ENCODE measurements at places on chromosomes 2 and 18.

DNA sequence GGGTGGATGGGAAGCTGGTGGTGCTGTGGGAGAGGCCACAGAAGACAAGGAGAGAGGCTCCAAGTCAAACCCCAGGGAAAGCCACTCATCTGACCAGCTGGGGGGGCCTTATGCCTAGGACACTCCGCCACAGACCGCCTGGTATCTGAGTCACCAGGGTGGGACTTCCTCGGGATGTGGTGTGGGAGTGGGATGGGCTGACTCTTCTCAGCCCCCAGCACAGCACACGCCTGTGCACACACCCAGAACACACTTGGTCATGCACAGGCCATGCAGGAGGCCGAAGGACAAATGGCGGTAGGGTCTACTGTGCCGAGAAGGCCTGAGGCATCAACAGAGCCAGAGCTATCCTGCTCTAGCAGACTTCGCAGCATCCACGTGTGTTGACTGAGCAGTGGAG lies 136.4 kb downstream of the INHBB start:
- no peak for DNase-seq

GRCh38 chr2:232884549-232885263 lies 14.6 kb downstream of the SNORC start:
- DNase-seq = no peak

DNA sequence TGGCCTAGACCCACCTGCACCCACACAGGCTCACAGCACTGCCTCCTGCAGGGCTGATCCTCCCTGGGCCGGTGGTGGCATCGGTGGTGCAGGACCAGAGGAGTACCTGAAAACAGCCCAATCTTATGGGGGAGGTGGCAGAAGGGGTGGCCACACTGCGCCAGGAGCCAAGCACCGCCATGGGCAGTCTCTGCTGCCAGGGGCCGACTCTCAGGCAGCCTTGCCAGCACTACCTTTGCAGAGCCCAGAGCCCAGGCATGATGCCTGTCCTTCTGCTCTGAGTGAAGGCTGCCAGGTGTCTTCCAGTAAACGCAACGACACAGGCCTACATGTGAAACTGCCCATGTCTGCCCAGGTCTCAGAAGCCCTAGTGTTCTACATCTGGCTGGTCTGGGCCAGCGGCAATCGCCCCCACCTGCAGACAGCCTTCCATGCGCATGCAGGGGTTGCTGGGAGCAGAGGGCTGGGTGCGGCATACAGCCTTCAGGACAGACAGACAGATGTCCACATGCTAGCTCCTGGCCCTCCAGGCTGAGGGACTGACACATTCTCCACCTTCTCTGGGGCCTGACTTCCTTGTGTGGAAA lies 6.8 kb downstream of the HS6ST1 start:
- no peak for DNase-seq

DNA sequence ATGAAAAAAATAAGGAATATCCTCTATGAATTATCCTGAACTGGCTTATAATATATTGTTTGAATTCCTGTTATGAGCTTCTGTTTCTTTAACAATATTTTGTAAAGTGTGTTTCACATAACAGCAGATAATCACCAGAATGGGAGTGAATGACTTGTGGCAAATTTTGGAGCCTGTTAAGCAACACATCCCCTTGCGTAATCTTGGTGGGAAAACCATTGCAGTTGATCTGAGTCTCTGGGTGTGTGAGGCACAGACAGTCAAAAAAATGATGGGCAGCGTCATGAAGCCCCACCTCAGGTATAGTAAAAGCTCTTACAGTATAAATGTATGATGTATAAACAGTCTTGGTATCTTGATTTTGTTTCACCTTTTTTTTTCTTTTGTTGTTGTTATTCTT lies 5.9 kb downstream of the GEN1 start:
- no peak for DNase-seq

DNA sequence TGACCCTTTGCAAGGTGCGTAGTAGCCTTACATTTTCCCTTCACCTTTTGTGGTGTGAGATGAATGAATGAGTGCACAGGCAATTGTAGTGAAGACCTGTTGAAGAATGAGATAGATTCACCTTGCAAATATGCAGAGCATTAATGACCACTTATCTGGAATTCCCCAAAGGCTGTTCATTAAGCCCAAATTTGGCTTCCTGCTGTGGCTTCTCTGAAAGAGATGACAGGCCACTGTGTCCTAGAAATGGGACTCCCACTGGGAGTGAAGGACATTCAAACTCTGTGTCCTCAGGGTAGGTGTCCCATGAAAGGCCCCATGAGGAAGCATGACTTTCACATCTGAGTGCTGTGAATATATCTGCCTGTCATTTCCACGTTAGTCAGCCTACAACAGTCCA lies 1821.8 kb upstream of the PIK3C3 start:
- DNase-seq = no peak

DNA sequence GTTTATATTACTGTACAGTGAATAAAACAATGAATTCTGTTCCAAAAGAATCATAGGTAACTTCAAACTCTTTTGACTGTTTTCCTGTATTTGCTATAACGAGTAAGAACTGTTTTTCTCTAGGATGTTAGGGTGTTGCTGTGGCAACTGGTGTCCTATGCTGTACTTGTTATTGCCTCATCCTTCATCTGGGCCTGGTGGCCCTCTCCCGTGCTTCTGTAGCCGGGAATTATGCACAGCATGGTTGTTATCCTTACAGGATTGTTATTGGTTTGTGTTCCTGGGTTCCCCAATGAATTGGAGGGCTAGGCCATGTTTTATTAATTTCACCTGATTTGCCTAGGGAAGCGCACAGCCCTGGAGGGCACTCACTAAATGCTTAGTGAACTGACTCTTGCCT lies 279.2 kb downstream of the PTPRM start:
- no peak for DNase-seq

GRCh38 chr2:160974803-160975202 lies 185.4 kb upstream of the TANK start:
- no peak for DNase-seq

DNA sequence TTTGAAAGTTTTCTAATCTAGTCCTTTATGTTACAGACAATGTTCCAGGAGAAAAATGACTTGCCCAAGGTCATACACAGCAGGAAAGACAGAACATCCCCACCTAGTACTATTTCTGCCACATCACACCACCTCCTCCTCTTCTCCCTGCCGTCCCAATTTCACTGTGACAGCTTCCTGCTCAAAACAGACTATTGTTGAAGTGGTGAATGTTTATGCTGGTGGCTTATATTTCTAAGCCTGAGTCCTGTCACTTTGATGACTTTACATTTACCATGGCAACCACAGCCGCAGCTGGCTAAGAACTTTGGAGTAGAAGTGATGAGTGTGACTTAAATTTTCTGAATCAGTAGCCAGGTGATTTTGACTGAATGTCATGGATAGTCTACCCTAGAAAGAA lies 10.0 kb downstream of the GALNT5 start:
- no peak for DNase-seq

GRCh38 chr2:230575642-230576324 lies 136.9 kb upstream of the CAB39 start:
- DNase-seq = peak; percentile 20

DNA sequence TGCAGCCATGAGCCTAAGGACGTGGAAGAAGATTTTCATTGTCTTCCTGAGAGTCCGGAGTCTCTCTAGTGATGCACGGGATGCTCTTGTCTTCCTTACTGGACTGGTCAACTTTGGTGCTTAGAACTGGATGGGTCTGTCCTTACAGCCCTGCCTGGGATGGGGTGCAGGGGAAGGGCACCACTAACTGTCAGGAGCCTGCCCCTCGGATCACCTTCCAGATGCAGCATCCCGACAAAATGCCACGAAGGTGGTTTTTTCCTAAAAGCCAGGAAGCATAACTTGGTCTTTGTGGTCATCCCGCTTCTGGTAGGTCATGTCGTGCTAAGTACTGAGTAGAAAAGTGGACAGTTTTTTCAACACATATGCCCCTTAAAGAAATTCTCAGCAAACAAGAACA lies 207.4 kb upstream of the TWIST2 start:
- DNase-seq = no peak

DNA sequence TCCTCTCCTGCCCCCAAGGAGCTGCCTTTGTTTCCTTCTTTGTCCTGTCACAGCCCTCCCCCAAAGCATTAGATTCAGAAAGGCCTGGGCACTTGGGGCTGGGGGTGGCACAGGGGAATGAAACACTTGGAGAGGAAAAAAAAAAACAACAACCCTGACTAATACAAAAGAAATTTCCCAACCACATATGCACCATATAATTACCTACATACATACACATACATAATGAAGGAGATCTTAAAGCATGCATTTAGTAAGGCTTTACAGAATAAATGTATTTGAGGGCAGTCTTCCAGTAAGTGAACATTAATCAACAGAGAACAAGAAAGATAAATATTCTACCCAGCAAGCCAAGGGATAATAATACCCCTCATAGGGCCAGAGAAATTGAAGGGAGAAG lies 70.0 kb upstream of the PPP1CB start:
- no peak for DNase-seq

GRCh38 chr2:197852108-197852507 lies 47.7 kb downstream of the PLCL1 start:
- no peak for DNase-seq

GRCh38 chr2:27408601-27409320 lies 630 bp downstream of the PPM1G start:
- no peak for DNase-seq

DNA sequence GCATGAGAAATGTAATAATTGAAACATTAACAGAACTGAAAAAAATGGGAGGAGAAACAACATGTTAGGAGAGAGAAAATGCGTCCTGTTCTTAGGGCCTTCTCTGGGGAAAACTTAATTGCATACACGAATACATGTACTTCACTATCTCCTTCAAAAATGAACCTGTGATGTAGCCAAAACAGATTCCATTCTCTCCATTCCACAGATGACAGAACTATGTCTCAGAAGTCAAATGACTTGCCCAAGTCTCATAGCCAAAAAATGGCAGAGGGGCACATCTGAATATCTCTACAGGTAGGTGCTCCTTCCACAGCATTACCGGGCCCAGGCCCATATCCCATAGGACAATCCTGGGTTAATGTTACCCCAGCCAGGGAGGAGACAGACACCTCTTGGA lies 3.9 kb upstream of the DCTN1 start:
- no peak for DNase-seq

DNA sequence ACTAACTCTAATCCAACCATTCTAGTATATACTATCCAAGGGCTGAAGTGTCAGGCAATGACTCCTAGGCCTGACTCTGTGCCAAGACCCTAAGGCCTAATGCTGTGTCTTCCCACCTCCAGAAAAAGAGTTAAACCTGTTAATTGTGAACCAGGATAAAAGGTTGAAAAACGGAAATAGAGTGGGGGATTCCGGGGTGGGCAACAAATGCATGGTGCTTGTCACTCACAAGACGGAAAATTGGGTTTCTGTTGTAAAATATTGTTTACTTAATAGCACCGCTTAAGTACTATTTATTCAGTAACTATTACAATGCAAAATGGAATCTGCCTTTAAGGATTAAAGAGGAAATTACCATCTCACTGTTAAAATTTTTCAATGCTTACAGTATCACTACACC lies 3.2 kb downstream of the STK17B start:
- DNase-seq = no peak

DNA sequence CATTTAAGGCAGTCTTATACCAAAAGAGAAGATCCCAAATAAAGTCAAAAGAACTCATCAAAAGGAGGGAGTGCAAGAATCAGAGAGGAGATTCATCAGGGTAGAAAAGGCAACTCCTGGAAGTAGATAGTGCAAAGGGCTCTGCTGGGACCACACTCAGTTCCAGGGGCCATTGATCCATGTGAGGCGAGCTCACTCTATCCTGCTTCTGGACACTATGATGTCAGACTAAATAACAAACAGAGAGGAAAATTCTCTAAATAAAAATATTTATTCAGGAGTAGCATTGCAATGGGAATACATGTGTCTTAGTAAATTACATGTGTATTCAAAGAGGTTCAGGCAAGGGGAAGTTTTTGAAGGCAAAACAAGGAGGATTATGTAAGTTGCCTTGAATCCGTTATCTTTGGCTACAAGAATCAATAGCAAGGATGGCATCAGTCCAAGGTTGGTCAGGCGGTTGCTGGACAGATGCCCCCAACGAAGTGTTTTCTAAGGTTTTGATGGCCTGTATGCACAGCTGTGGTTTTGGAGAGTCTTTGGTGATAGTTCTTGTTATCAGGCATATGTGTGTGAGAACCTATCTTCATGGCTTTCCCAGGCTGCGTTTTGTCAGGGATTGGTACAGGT lies 13.2 kb upstream of the SERPINB12 start:
- DNase-seq = no peak

DNA sequence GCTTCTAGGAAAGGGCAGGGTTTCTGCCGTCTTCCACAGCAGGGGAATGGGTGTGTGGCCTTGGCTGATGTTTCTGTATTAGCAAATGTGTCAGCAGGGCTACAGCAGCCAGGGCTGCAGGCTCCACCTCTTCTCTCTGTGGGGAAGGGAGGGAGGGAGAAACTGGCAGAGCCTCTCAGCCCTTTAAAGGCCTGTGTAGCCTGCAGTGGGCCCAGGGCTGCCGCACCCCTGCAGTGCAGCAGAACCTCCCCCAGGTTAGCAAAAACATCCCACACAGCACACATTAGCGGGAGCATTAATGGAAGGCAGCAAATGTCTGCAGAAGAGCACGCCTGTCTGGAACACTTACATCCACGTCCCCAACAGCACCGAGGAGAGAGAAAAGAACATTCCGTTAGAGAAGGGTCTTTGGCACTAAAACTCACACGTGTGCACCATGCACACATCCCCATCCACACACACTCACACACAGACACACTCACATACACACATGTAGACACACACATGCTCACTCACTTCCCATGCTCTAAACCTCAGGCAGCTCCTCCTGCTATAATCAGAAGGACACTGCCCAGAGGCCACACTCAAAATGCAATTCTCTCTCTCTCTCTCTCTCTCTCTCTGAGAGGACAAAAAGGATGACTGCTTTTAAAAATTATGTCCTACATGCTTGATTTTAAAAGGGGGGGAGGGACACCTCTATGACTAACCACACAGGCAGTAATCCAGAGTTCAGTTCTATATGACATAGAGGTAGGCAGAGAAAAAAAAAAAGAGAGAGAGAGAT lies 24.1 kb downstream of the MRPL35 start:
- no peak for DNase-seq

DNA sequence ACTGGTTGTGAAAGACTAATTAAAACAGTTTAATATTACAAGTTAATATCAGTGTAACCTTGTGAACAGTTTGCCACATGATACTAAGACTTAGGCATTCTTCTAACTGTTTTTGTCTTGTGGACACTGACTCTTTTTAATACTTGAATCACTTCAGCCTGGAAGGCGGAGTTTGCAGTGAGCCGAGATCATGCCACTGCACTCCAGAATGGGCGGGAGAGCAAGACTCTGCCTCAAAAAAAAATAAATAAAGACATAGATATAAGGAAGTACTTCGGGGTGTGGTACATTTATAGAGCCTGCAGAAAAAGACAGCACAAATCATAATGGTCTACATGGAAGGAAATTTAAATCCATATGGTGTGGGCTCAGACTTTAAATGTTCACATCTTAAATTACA lies 300.4 kb upstream of the NETO1 start:
- no peak for DNase-seq

GRCh38 chr2:48264627-48265026 lies 265.3 kb upstream of the STON1 start:
- DNase-seq = no peak

DNA sequence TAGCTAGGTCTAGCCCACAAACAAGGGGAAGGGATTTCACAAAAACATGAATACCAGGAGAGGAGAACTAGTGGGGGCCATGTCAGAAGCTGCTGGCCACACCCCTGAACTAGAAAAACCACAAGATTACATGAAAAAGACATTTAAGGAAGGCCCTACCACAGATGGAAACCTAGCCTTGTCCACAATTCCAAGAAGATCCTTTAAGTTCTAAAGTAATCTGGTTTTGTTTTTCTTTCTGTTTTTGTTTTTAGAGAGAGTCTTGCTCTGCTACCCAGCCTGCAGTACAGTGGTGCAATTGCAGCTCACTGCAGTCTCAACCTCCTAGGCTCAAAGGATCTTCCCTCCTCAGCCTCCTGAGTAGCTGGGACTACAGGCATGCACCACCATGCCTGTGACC lies 34.2 kb upstream of the CAB39 start:
- no peak for DNase-seq
